ENCODE measurements at places on chromosomes 3 and 15. TPM values are rescaled to one million over a fixed set of nuclear protein-coding genes. Genes with fewer than 3 reads are reported as not detected.

The STAC gene
- 2.1 TPM for total RNA-seq

The SPTSSB gene
- not detected for total RNA-seq

The FSTL1 gene
- 95.3 TPM for total RNA-seq

The GRM2 gene
- total RNA-seq: under 0.01 TPM

The CAMK2N2 gene
- not detected for total RNA-seq

The ZNF501 gene
- 4.2 TPM for total RNA-seq

The MYRIP gene
- 9.2 TPM for total RNA-seq

The ZNF620 gene
- 5.6 TPM for total RNA-seq

The ZPLD1 gene
- total RNA-seq: not detected

The DUOX1 gene
- not detected for total RNA-seq

The RLBP1 gene
- not detected for total RNA-seq

The SUCLG2 gene
- 34.9 TPM for total RNA-seq

The LNP1 gene
- 0.77 TPM for total RNA-seq

The CEP70 gene
- 9.1 TPM for total RNA-seq

The REC114 gene
- total RNA-seq: not detected

The CCR2 gene
- not detected for total RNA-seq

The ERICH6 gene
- under 0.01 TPM for total RNA-seq

The NPTN gene
- 125 TPM for total RNA-seq

The GCNT3 gene
- not detected for total RNA-seq

The PLSCR1 gene
- 123 TPM for total RNA-seq

The STRA6 gene
- under 0.01 TPM for total RNA-seq

The MUC13 gene
- not detected for total RNA-seq

The CHRM5 gene
- total RNA-seq: 0.13 TPM

The MRPL47 gene
- 22.3 TPM for total RNA-seq

The FAM43A gene
- 80.7 TPM for total RNA-seq

The MESP2 gene
- not detected for total RNA-seq

The SAMD7 gene
- total RNA-seq: not detected

The ZNF280D gene
- 20.4 TPM for total RNA-seq

The PP2D1 gene
- not detected for total RNA-seq

The DAZL gene
- not detected for total RNA-seq

The SCAANT1 gene
- total RNA-seq: not detected

The CCDC50 gene
- 97.0 TPM for total RNA-seq

The ISL2 gene
- total RNA-seq: 0.90 TPM

The THPO gene
- total RNA-seq: under 0.01 TPM

The CCR4 gene
- under 0.01 TPM for total RNA-seq

The TMEM89 gene
- total RNA-seq: 0.13 TPM

The DISP2 gene
- 0.13 TPM for total RNA-seq

The GPR176 gene
- 4.3 TPM for total RNA-seq

The LRRK1 gene
- total RNA-seq: 6.6 TPM

The CCDC54 gene
- total RNA-seq: not detected

The STARD5 gene
- total RNA-seq: 1.9 TPM

The PIAS1 gene
- 8.1 TPM for total RNA-seq

The ITGA11 gene
- total RNA-seq: 6.0 TPM

The MYD88 gene
- total RNA-seq: 19.1 TPM

The ERC2 gene
- 1.1 TPM for total RNA-seq

The GOLGA6A gene
- total RNA-seq: not detected

The PEX11A gene
- 3.6 TPM for total RNA-seq

The PPARG gene
- total RNA-seq: 56.0 TPM

The HRH1 gene
- 2.3 TPM for total RNA-seq

The TGM4 gene
- total RNA-seq: 0.13 TPM

The FBLN2 gene
- total RNA-seq: 10.4 TPM

The FMN1 gene
- under 0.01 TPM for total RNA-seq

The FBXL22 gene
- 0.13 TPM for total RNA-seq

The PLOD2 gene
- 81.0 TPM for total RNA-seq

The CYFIP1 gene
- 81.8 TPM for total RNA-seq

The BTLA gene
- not detected for total RNA-seq

The PCOLCE2 gene
- total RNA-seq: 0.13 TPM

The ZBTB38 gene
- total RNA-seq: 87.4 TPM
